ENCODE measurements at places on chromosomes 16 and 17.

DNA sequence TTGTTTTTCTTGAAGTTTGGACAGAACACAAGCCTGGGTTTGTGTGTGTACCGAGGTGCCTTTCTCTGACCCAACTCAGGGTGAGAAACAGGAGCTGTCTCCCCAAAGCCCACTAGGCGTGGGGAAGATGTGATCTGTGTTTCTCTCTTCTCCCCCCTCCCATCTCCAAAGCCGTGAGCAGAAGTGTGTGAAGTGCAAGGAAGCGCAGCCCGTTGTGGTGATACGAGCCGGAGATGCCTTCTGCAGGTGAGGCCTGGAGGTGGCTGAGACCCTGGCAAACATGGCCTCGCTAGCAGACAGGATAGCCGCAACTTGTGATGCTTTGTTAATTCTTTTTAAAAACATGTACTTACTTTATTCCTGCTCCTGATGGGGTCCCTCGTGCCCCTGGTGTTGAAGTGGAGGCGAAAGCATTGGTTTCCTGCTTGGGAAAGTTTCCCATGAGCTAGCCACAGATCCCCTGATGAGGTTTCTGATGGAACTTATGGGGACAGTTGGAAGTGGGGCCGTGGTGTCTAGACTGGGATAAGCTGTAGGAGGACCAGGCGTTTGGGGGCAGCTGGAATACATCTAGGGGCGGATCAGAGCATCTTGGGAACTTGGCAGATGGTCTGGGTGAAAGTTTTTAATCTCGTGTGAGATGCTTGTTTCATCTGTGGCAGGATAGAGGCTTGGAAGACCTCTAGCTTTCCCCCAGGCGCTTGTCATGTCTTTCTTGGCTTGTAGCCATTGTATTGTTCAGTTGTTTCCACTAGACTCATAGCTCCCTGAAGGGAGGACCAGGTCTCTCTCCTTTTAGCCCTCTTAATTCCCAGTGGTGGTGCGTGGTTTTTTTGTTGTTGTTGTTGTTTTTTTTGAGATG, 893 bp downstream of the CTU2 start:
- no peak for DNase-seq

DNA sequence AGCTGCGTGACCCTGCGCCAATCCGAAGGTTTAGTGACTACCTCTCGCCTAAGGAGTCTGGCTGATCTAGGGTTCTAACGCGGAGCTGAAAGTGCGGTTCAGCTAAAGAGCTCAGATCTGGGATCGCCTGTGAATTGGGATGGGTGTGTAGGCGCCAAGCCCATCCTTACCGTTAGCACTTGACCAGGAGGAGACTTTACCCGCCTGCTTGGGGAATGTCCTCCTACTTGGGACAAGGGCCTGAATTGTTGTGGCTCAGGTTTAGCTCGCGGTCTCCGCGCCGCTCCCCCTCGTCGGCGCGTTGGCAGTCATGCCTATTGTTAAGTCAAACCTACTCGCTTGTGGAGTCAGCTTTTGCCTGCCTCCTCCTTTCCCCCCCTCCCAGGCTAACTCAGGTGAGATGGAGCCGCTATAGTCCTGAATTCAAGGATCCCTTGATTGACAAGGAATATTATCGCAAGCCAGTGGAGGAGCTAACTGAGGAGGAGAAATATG, 480 bp downstream of the MRPS7 start:
- DNase-seq: no peak

DNA sequence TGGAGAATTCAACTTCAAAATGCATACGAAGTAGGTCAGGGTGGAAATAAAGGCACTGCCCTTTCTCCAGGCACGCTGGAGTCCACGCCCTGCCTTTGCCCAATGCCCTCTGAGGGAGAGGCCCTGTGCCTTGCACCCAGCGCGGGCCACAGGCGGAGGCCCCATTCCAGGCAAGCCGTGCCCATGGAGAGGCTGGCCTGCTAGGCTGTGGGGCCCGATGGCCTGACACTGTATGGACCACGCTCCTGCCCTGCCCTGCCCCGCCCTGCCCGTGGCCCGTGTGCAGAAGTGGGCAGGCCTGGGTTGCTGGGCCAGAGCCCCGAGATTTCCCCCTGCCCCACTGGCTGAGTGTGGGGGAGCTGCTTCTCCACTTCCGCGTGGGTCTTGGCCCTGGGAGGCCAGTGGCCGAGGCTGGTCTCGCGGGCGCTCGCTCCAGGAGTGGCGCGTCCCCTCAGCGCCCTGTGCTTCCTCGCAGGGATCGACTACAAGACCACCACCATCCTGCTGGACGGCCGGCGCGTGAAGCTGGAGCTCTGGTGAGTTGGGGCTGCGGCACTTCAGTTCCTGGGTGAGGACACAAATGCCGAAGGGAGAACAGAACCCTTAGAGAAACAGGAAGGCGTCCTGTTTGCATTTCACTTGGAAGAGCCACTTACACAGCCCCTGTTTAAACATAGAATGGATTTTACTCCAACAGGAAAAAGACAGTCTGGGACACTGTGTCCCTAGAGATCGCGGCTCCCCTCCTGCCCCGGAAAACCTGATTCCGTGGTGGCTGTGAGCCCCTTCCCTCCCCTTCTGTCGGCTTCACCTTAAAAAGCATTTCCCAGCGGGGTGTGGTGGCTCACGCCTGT, 13.8 kb upstream of the WFIKKN1 start:
- DNase-seq: no peak

GRCh38 chr16:13103831-13104530, 202.6 kb downstream of the SHISA9 start:
- no peak for DNase-seq

- no peak for DNase-seq
Measured at GRCh38 chr16:3756113-3756512, 38.8 kb upstream of the TRAP1 start.

- DNase-seq: no peak
Measured at GRCh38 chr16:55470533-55471371, 8.2 kb upstream of the MMP2 start.

DNA sequence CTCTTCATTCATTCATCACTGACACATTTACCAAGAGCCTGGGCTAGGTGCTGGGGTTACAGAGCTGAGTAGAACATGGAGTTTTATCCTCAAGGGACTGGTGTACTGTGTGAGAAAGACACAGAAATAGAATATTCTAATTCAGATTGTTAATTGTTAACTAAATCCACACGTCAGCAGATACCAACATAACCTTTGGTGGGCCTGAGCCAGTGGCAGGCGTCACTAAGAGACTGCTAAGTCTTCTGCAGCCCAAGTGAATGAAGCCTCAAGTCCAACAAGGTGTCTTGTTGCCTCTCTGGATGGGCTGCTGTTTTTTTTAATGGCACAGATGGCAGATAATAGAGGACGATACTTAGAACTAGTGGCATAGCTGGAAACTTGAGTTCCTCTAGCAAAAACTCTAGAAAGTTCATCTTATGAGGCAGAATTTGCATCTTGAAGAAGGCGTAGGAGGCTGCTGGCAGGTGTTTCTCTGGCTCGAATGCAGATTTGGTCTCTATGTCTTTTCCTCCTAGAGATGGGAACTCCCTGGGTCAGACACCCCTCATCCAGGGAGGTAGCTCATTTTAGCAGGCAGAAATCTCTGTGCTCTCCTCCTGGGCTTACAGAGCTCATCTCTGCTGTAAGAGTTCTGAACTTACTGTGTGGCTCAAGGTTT, 179.5 kb downstream of the NTN1 start:
- no peak for DNase-seq

DNA sequence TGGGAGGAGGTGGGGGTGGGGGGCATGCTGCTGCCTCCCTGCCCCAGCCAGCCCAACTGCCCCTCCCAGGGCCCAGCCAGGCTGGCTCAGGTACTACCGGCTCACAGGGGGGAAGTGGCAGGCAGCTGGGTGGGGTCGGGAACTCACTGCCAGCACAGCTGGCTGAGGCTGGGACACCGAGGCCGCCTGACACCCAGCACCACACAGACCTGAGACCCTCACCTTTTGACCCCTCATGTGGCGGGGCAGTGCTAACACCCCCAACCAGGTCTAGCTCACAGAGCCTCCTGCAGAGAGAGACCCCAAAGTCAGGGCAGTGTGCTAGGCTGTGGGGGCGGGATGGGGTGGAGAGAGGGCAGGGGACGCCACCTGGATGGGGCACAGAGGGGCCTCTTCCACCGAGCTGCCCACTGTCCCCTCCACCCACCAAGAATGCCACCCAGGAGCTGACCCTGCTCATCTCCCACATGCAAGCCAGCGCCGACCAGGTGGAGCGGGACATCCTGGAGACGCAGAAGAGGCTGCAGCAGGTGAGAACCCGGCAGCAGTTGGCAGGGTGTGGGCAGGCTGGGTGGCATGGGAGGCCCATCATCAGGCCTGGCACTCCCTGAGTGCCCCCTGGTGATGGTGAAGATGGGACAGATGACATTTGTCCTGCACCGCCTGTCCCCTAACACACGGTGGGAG, 3.0 kb downstream of the EVPLL start:
- no peak for DNase-seq

- no peak for DNase-seq
Measured at GRCh38 chr17:17107891-17108431, 65.7 kb downstream of the MPRIP start.

DNA sequence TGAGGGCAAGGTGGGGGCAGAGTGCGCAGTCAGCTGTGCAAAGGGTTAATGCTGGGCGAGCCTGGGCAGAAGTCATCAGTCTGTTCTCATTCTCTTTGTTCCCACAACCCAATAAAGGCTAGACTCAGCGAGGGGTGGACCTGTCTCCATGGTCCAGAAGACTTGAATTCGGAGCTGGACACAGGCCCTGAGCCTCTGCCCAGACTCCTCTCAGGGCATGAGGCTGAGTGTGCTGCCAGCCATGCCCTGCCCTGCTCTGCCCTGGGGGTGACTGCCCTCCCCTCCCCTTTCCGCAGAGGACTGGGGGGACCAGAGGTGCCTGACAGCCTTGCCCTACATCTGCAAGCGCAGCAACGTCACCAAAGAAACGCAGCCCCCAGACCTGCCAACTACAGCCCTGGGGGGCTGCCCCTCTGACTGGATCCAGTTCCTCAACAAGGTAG, 54.5 kb downstream of the MRC2 start:
- DNase-seq: no peak

GRCh38 chr17:5800646-5801045, 216.3 kb upstream of the NLRP1 start:
- DNase-seq: no peak

DNA sequence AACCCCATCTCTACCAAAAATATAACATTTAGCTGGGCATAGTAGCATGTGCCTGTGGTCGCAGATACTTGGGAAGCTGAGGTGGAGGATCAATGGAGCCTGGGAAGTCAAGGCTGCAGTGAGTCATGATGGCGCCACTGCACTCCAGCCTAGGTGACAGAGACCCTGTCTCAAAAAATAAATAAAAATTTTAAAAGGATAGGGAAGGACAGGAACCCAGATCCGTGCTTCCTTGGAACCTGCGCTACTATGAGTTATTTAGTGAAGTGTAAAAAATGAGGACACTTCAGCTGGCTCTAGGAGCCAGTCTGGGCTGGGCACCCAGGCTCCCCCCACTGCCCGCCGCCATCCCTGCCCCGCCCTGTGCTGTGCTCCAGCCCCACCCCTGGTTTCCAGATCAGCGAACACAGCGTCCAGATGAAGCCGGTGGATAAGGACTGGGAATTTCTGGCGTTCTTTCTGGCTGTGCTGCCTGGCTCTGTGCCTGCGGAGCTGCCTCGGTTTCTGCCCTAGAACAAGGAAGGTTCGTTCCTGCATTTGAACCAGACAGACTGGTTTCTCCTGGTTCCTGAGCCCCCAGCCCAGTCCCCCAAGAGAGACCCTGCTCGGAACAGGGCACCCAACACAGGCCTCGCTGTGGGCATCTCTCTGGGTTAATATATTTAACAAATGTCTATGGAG, 18.5 kb downstream of the PLLP start:
- DNase-seq: no peak

DNA sequence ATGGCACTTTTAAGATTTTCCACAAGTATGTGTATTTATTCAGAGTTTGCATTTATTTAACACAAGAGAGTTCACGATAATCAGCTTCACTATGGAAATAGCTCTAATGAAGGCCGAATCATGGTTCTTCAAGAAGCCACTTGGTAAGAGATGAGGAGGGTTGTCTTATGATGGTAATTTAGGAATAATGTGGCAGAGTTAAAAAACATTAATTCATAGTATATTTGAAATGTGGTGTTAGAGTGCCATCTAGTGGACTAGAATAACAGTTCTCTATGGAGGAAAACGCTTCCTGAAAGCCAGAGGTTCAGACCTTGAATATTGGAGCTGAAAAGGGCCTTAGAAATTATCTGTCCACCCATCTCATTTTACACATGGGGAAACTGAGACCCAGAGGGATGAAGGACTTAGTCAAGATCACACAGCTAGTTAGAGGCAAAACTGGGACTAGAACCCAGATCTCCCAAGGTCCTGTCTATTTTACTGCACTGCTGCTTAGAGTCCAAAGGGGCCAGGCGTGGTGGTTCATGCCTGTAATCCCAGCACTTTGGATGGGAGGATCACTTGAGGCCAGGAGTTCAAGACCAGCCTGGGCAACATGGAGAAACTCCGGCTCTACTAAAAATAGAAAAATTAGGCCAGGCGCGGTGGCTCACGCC, 33.8 kb upstream of the KPNB1 start:
- DNase-seq: peak; percentile 65

GRCh38 chr16:11187522-11188023, 68.4 kb downstream of the SOCS1 start:
- DNase-seq: no peak

GRCh38 chr17:2050300-2051060, 4.4 kb upstream of the HIC1 start:
- peak; percentile 84 for DNase-seq

Measured in CD4-positive, alpha-beta T cell treated with Interleukin-10 for 1 hour (primary cell).